CD4-positive, alpha-beta T cell treated with Interleukin-4 for 1 hour (primary cell): ENCODE measurements at places on chromosomes 1 and 21.

GRCh38 chr1:226104671-226105121 is 42.2 kb downstream of the H3-3A start:
- DNase-seq, result no peak

GRCh38 chr1:232432313-232432712 is 197.6 kb downstream of the SIPA1L2 start:
- DNase-seq, result no peak

DNA sequence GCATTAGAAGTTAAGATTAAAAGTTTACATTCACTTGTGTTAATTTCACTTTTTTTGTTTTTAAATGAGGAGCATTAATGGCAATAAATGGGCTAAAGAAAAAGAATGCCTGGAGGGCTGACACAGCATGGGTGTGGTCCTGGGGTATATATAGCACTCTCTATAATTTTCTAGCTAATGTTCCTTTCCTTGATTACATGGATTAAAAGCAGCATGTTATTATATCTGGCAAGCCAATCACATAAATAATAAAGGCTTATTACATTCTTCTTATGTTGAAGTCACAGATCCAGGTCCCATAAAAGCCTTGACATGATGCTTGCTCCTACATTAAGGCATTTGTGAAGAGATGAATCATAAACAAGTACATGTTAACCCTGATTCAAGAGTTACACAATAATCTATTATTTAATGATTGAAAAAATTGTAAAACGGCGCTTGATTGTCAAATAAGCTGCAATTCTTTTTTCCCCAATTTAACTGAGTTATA is 91.4 kb downstream of the LYPLAL1 start:
- DNase-seq, result no peak

- DNase-seq, result no peak
These were observed 21.4 kb upstream of the BLACAT1 start for GRCh38 chr1:205477121-205477758.

DNA sequence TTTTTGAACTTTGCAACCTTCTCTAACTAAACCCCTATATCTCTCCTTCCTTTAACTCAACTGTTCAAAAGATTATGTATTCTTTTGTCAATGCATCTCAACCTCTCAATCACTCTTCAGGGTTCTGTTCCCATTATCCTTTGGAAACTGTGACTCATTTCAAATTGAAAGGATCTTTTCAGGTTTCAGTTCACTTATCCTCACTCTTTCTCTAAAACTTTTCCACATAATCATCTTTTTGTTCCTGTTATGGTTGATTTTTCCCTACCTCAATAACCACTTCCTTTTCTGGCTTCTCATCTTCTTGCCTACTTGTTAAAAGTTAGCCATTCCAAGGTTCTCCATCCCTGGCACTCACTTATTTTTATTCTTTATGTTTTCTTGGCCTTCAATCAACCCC is 56.2 kb upstream of the NUF2 start:
- no peak for DNase-seq

DNA sequence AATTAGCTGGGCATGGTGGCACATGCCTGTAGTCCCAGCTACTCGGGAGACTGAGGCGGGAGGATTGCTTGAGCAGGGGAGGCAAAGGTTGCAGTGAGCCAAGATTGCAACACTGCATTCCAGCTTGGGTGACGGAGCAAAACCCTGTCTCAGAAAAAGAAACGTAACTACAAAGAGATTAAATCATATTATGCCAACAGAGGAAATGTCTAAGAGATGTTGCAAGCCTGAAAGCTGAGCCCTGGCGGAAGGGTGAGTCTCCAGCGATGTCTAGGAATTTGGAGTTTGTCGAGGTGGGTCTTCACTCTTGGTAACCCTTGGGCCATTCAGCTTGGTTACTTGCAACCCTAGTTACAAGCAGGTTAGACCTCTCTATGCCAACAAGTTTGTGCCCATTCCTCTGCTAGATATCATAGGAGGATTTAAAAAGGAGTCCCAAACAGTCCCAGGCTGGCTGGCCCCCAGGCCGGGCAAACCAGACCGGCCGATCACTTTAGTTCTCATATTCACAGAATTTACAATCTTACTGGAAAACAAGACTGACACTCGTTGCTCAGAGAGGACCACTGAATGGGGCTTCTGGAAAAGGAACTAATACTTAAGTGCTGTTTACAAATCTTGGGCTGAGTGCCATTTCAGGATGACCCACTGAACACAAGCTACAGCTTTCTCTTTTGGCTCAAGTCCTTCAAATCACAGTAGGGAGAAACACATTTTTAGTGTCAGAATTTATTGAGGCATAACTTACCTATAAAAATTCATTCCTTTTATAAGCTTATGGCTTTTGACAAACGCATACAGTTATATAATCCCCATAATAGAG is 27.1 kb downstream of the SLC30A1 start:
- DNase-seq, result no peak

GRCh38 chr1:113197719-113198330 is 124.8 kb downstream of the LRIG2 start:
- DNase-seq, result no peak

GRCh38 chr1:113858418-113858817 is 13.1 kb downstream of the PTPN22 start:
- no peak for DNase-seq

DNA sequence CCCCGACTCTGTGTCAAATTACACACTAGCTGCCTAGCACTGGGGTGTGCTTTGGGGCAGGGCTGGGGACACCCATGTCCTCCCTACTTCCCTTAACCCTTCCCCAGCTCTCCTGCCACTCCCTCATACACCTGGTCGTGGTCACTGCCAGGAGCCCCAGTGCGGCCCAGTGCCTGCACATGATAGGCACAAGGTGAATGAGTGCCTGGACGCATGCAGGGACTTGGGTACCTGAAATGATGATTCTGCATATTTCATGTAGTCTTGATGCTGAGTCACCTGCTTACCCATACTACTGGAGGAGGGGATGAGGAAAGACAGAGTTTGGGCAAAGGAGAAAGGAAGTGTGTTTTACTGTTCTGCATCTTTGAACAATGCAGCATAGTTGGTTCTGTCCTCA is 1.5 kb upstream of the VANGL2 start:
- no peak for DNase-seq

- DNase-seq, result peak; percentile 72
These were observed 22.7 kb downstream of the NCF2 start for GRCh38 chr1:183567584-183567983.

DNA sequence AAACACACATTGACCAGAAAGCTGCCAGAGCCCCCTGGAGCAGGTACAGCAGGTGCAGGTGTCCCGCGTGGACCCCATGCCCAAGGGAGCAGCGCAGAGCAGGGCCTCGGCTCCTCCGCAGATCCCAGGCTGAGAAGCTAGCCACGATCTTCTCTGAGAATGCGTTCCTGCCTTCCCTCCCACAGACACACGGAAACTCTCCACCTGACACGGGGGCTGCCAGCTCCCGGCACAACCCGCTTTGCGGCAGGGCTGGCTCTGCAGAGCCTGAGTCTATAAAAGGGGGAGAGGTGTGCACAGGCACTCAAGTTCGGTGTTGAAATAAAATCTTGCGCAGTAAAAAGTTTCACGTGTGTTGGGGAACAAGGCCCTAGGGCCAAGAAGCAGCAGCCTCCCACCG is 9.6 kb downstream of the MEGF6 start:
- DNase-seq, result no peak

DNA sequence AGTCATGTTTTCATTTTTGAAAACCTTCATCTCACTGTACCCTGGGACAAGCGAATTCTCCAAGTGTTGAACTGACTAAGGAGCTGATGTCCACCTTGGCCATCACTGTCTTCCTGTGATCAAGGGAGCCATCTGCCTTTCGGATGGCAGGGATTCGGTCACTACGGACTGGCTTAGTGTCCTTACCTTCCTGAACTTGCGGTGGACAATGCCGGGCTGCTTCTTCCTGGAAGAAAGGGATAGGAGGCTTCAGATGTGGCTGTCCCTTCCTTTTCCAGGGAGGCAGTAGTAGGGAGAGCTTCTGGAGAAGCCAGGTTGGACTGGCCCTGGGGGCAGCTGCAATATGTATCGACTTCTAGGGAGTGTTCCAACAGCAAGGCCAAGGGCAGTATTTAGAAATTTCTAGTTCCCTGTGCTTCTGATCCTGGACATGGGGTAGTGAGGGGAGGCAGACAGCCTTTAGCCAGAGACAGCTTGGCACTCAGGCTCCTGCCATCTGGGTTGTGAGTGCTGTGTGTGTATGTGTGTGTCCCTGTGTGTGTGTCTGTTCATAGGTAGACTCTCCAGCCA is 114.6 kb downstream of the IER5 start:
- DNase-seq, result no peak
